ENCODE measurements at places on chromosomes 1 and 21. TPM values are rescaled to one million over a fixed set of nuclear protein-coding genes. Genes with fewer than 3 reads are reported as not detected.
A peak's percentile ranks its signal among the peaks of the same experiment; 100 is the strongest.

GNPAT gene
- total RNA-seq: 52.1 TPM

HES5 gene
- not detected for total RNA-seq

FBLIM1 gene
- total RNA-seq: 108 TPM

TOE1 gene
- total RNA-seq: 8.5 TPM

DNA sequence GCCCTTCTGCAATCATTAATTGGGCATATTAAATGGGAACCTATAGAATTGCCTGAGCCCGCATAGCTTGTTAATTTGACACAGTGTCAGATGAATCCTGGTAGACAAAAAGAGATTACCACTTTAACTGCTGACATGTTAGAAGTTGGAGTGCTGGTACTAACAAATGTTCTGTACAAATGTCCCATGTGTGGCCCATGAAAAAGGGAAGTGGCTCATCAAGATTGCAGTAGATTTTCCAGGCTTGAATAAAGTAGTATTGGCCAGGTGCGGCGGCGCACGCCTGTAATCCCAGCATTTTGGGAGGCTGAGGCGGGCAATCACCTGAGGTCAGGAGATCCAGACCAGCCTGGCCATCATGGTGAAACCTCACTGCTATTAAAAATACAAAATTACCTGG, 45.6 kb downstream of the GNPAT start:
- H3K27me3 ChIP-seq: no peaks in the 10 kb centered on the region
- no peak overlapping the region for H3K4me3 ChIP-seq
- H3K4me1 ChIP-seq: no peaks in the 10 kb centered on the region
- no peaks in the 10 kb centered on the region for H3K36me3 ChIP-seq
- DNase-seq: no peak

DNA sequence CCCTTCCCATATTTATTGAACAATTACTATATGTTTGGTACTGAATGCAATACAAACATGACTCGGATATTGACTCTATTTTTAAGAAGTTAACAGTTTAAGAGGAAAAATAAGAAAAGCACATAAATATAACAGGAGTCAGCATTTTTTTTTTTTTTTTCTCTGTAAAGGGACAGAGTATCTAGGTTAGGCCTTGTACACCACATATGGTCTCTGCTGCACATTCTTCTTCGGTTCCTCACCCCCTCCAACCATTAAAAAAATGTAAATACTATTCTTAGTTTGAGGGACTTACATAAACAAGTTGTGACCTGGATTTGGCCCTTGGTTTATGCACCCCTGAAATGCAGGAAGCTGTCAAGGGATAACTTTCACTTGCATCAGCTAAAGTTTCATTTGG, 40.4 kb downstream of the PHC2 start:
- no peaks in the 10 kb centered on the region for H3K27me3 ChIP-seq
- no peaks in the 10 kb centered on the region for H3K36me3 ChIP-seq
- peaks cover 60% of the 10 kb centered on the region for H3K4me1 ChIP-seq
- peak overlapping the region; percentile 78 for H3K27ac ChIP-seq

DNA sequence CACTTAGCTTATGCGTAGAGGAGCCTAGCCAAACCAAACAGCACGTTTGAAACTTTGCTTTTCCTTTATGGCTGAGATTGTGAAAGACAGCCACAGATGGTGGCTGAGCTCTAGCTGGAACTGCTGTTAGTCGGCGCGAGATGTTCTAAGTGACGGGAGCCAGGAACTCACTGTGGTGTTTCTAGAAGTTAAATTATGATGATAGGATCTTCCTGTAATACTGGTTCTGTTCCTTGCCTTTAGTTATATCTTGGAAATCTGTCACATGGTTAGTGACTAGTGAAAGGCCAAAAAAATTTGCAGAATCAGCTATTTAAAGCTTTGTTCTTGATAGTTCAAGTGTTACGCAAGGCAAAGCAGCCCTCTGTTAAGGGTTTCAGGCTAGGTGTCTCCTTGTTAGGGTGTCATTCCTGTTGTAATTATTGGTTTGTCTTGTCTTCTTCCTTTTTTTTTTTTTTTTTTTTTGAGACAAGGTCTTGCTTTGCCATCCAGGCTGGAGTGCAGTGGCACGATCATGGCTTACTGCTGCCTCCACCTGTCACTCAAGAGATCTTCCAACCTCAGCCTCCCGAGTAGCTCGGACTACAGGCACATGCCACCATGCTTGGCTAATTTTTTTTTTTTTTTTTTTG, 22.6 kb downstream of the AK4 start:
- H3K36me3 ChIP-seq: no peaks in the 10 kb centered on the region
- H3K4me3 ChIP-seq: no peak overlapping the region
- H3K4me1 ChIP-seq: peaks cover 29% of the 10 kb centered on the region
- no peak overlapping the region for H3K27ac ChIP-seq
- peak; percentile 79 for DNase-seq
- H3K27me3 ChIP-seq: peaks cover 6% of the 10 kb centered on the region

- no peaks in the 10 kb centered on the region for H3K27me3 ChIP-seq
- no peak overlapping the region for H3K27ac ChIP-seq
- H3K36me3 ChIP-seq: no peaks in the 10 kb centered on the region
Observed at GRCh38 chr1:116498789-116499628, 71.8 kb downstream of the CD58 start.

DNA sequence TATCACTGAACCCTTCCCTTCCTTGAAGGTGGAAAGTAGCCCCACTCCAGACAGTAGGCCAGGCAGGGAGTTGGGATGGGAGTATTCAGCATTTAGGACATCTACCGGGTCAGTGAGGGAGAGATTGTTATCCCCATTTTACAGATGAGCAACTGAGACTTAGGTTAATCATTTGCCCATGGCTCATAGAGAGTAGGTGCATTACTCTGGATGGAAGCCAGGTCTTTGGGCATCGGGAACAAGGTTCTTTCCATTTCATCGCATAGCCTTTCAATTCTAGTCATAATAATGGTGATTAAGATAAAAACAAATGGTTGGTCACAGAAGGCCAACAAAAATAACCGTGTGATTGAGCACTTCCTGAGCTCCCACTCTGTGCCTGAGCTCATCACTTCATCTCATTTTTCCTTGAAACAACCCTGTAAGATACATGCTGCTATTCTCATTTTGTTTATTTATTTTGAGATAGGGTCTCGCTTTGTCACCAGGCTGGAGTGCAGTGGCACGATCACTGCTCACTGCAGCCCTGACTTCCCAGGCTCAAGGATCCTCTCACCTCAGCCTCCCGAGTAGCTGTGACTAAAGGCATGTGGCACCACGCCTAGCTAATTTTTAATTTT, 64.8 kb downstream of the NAV1 start:
- H3K4me1 ChIP-seq: peaks cover 71% of the 10 kb centered on the region
- H3K4me3 ChIP-seq: peak overlapping the region; percentile 27
- H3K27ac ChIP-seq: peak overlapping the region; percentile 89
- H3K27me3 ChIP-seq: no peaks in the 10 kb centered on the region
- no peak for DNase-seq

DNA sequence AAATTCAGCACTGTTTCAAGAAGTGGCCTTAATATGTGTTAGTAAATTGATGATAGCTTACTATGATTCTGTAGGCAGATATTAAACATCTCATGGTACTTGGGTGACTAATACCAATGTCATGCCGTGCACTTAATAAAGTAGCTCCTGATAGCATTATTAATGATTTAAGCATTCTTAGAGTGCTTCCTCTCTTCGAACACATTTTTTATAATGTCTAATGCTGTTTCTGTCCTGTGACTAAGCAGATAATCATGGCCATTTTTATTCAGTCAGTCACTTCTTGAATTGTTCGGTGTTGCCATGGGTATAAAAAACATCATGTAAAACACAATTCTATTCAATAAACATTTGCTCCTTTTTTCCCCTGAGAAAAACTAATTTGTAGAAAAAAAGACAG, 804.6 kb upstream of the ADGRL4 start:
- DNase-seq: no peak
- no peaks in the 10 kb centered on the region for H3K27me3 ChIP-seq
- H3K4me3 ChIP-seq: no peak overlapping the region
- H3K4me1 ChIP-seq: no peaks in the 10 kb centered on the region

- H3K4me3 ChIP-seq: no peak overlapping the region
- H3K4me1 ChIP-seq: peaks cover 10% of the 10 kb centered on the region
- DNase-seq: no peak
- H3K36me3 ChIP-seq: no peaks in the 10 kb centered on the region
- H3K27ac ChIP-seq: no peak overlapping the region
- no peaks in the 10 kb centered on the region for H3K27me3 ChIP-seq
Observed at GRCh38 chr1:51487628-51488027, 31.4 kb downstream of the EPS15 start.

DNA sequence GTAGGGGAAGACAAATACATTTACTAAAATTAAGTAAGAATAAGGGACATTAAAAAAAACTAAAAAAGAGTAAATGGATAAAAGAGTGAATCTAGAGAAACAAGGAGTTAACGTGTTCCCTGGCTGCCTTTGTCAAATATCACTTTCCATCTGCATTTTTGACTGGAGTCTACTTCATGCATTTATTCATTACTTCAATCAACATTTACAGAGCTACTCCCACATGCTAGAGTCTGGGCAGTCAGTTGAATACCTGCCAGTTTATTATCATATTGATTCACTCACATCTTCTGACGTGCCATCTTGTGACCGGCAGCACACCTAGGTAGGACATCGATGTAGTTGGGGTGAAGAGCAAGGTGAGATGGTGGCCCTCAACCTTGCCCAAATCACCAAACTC, 35.6 kb upstream of the KCNA3 start:
- no peak overlapping the region for H3K27ac ChIP-seq
- no peaks in the 10 kb centered on the region for H3K27me3 ChIP-seq
- H3K36me3 ChIP-seq: no peaks in the 10 kb centered on the region
- H3K4me3 ChIP-seq: no peak overlapping the region

DNA sequence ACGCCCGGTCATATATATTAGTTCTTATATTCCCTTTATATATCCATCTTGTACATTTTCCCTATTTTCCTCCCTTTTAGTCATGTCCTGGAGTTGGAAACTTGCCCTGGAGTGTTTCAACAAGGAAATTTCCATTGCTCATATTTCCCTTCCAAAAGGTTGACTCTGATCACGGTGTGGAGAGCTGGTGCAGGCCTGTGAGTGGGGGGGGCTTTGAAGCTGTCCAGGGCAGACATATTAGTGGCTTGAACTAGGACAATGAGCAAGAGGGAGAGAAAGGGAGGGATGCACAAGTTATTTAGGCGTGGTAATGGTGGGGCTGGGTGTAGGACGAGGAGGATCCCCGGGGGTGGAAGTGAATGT, 30.4 kb upstream of the TMEM61 start:
- H3K4me1 ChIP-seq: peaks cover 10% of the 10 kb centered on the region
- DNase-seq: no peak
- peak overlapping the region; percentile 64 for H3K4me3 ChIP-seq
- H3K36me3 ChIP-seq: no peaks in the 10 kb centered on the region

DNA sequence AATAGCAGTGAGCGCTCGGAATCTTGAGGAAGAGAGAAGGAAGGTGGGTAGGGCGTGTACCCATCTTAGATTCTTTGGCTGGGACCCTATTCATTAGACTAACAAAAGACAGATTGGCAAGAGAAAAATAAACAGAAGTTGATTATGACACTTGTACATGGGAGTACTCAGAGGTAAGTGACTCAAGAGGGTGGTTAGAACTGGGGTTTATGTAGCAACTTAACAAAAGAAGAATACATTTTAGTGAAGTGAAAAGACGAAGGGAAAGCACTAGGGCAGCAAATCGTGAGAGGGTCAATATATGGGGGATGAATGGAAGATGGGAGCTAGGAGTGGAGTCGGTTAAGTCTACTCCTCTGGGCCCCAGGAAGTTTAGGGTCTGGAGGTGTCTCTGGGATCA, 25.8 kb upstream of the RCC2 start:
- H3K27ac ChIP-seq: no peak overlapping the region
- no peak overlapping the region for H3K4me3 ChIP-seq
- H3K36me3 ChIP-seq: no peaks in the 10 kb centered on the region
- H3K27me3 ChIP-seq: no peaks in the 10 kb centered on the region
- no peaks in the 10 kb centered on the region for H3K4me1 ChIP-seq

- no peak overlapping the region for H3K4me3 ChIP-seq
- H3K4me1 ChIP-seq: peaks cover 8% of the 10 kb centered on the region
- H3K36me3 ChIP-seq: no peaks in the 10 kb centered on the region
- no peak overlapping the region for H3K27ac ChIP-seq
Observed at GRCh38 chr1:212554401-212554800, 54.2 kb upstream of the ATF3 start.

- no peaks in the 10 kb centered on the region for H3K36me3 ChIP-seq
- H3K4me1 ChIP-seq: peaks cover 13% of the 10 kb centered on the region
- no peak overlapping the region for H3K4me3 ChIP-seq
Observed at GRCh38 chr1:39507230-39507928, 15.9 kb downstream of the BMP8A start.

- no peaks in the 10 kb centered on the region for H3K36me3 ChIP-seq
- H3K27me3 ChIP-seq: no peaks in the 10 kb centered on the region
- no peak for DNase-seq
Observed at GRCh38 chr1:186636786-186637185, 43.4 kb downstream of the PTGS2 start.

DNA sequence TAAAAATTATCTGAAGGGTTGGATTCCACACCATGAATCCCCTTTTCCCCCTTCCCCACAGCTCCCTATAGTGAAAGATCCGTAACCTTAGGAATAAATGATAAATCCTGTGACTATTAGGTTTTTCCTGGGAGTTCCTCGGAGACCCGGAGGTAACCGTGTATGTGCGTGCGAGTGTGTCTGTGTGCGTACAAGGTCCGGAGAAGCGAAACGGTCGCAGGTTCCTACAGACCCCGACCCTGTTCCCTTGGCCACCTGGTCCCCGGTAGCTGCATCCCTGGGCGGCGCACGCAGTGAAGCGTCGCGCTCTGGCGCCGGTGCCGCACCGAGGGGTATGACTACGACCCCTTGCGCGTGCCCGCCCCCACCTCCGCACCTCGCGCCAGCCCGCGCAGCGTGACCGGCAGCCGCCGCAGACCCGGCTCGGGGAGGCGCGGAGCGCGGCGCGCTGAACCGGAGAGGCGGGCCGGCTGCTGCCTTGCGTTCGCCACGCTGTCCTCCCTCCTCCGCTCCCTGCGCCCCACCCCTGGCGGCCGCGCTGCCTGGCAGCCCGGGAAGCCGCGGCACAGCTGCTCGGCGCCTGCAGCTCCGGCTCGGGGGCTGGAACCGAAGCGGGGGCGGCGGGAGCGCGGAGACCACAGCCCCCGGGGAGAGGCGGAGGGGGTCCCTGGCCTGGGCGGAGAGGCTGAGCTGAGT, at the start of gene AK5:
Gene AK5, plus strand, starts transcription at position 529 of the 696 bp plus-strand sequence. CDS start 295 bp downstream, outside the sequence.
- DNase-seq: peak; percentile 95
- H3K27ac ChIP-seq: no peak within 1 kb of the TSS
- H3K36me3 ChIP-seq: no peaks in the 10 kb centered on the region
- H3K27me3 ChIP-seq: no peaks in the 10 kb centered on the region
- peaks cover 10% of the 10 kb centered on the region for H3K4me1 ChIP-seq
